ENCODE measurements at places on chromosomes 13 and 19.

GRCh38 chr13:34815526-34815925 lies 126.5 kb upstream of the NBEA start:
- DNase-seq: no peak

DNA sequence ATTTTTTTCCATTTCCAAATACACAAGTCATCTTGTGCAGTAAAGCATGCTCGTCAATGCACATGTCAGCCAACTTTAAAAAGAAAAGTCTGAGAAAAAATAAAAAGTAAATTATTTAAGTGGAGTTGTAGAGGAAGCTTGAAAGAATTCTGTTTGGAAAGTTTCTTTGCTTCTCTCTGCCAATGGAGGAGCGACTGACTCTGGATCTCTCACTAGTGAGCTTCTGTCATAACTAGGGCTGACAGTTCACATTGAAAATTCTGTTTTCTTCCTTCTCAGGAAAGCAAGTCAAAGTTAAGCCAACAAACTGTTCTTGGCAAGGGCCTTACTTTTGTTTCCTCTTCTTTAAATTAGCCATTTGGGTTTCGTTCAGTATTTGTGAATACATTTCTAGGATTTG lies 298.2 kb downstream of the POU4F1 start:
- no peak for DNase-seq

GRCh38 chr19:2782329-2782935 lies 641 bp downstream of the SGTA start:
- DNase-seq: no peak

DNA sequence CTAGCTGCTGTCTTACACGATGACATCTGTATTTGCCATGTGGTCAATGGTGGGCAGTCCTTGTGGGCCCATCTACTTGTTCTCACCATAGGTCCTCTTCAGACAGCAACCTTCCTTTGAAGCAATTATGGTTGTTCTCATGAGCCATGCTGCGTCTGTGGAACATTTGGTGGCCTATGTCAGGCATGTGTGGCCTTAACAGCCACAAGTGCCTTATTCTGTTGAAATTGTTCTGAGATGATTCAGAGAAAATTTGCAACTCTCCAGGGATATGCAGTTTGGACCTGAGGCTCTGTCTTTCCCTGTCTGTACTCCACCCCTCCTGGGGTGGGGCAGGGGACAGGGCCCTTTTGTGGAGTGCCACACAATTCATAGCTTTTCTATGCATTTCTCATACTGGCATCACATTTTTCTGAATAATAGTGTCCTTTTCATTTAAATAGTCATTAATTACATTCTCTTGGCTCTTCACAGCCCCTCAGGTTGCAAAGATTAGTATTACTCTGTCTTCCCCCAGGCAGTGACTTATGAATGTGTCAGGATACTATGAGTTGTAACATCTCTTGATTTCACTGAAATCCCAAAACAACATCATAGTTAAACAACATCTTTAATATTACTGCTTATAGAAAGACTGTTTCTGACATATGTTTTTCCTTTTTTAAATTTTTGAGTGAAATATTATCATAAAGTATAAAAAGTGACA lies 102.1 kb downstream of the ITGBL1 start:
- DNase-seq: no peak

- DNase-seq: no peak
These were observed 95.9 kb upstream of the FREM2 start for GRCh38 chr13:38590796-38591507.

- DNase-seq: no peak
These were observed 22.9 kb upstream of the SHISA2 start for GRCh38 chr13:26074706-26075105.

- DNase-seq: no peak
These were observed 17.0 kb upstream of the TDRD3 start for GRCh38 chr13:60379837-60380565.

DNA sequence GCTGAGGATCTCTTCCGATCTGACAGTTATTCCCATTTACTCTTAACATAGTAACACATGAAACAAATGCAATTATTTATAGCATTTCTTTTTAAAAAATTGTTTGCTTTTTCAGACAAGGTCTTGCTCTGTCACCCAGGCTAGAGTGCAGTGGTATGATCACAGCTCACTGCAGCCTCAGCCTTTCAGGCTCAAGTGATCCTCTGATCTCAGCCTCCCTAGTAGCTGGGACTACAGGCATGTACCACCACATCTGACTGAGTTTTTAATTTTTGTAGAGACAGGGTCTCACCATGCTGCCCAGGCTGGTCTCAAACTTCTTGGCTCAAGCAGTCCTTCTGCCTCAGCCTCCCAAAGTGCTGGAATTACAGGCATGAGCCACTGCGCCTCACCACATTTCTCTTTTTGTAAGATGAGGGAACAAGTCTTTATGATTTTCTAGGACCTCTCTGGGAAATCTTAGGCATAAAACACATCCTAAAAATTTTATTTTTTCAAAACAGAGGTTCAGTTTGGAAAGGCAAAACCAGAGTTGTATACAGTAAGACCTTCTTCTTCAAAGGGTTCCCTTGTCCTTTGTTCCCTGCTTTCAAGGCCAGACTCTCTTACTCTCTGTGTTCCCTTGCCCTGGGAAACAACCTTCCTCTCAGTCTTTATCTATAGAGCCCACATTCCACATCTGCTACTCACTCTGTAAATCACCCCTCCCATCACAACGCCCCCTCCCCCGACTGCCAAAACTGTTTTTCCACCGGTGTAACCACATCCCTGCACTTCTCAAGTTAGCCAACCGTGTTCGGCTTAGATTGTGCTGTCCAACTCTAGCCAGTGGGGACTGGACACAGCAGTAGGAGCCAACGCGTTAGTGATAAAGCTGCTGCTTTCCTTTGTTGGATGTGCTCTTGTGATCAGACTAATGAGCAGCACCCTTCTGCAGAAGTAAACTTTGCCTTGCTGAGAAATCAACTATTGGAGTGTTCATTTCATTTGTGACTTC lies 56.2 kb downstream of the DHRS12 start:
- DNase-seq: no peak

DNA sequence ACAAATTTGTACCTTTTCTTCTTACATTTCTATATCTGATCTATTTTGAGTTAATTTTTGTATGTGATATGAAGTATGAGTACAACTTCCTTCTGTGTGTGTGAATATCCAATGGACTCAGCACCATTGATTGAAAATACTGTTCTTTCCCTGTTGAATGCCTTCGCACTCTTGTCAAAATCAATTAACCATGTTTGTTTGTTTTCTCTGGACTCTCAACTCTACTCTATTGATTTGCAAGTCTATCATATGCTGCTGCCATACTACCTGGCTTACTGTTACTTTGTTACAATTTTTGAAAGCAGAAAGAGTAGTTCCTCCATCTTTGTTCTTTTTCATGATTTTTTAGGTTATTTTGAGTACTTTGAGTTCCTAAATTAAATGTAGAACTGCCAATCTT lies 1437.4 kb upstream of the SPRY2 start:
- no peak for DNase-seq

GRCh38 chr13:46149272-46150133 lies 32.5 kb downstream of the LCP1 start:
- no peak for DNase-seq

Data from GM04504 (cell line).